Posterior vena cava (tissue), 2 donors: ENCODE measurements at places on chromosomes 1 and 21. TPM values are rescaled to one million over a fixed set of nuclear protein-coding genes. Genes with fewer than 3 reads are reported as not detected.

G0S2 gene
- 35.0 TPM for total RNA-seq

RASSF5 gene
- 13.3 TPM for total RNA-seq

TRNP1 gene
- 10.7 TPM for total RNA-seq

LCE6A gene
- total RNA-seq, result not detected

RGL1 gene
- total RNA-seq, result 26.3 TPM

LCE1D gene
- not detected for total RNA-seq

CASQ1 gene
- 10.4 TPM for total RNA-seq

APCS gene
- total RNA-seq, result not detected

TEX38 gene
- not detected for total RNA-seq

FAM72A gene
- total RNA-seq, result 2.6 TPM

TMEM200B gene
- 23.6 TPM for total RNA-seq

ESPN gene
- total RNA-seq, result not detected

CHI3L2 gene
- 7.9 TPM for total RNA-seq

ANGPTL1 gene
- 63.8 TPM for total RNA-seq

KCNK2 gene
- total RNA-seq, result 15.7 TPM

ROR1 gene
- total RNA-seq, result 25.8 TPM

SYCP1 gene
- not detected for total RNA-seq

PLEKHN1 gene
- total RNA-seq, result 0.88 TPM

MAGI3 gene
- total RNA-seq, result 12.2 TPM

NRIP1 gene
- 40.5 TPM for total RNA-seq

SPRR1B gene
- total RNA-seq, result not detected

CEPT1 gene
- 23.5 TPM for total RNA-seq

LY9 gene
- total RNA-seq, result 0.32 TPM

MX1 gene
- 52.2 TPM for total RNA-seq

SELENOF gene
- total RNA-seq, result 183 TPM

TMEM69 gene
- 12.6 TPM for total RNA-seq

CA6 gene
- not detected for total RNA-seq
